ENCODE measurements at places on chromosomes 16 and 17.
A peak's percentile ranks its signal among the peaks of the same experiment; 100 is the strongest.

- no peak for DNase-seq
Measured at GRCh38 chr17:20920095-20920814, 122.6 kb downstream of the USP22 start.

DNA sequence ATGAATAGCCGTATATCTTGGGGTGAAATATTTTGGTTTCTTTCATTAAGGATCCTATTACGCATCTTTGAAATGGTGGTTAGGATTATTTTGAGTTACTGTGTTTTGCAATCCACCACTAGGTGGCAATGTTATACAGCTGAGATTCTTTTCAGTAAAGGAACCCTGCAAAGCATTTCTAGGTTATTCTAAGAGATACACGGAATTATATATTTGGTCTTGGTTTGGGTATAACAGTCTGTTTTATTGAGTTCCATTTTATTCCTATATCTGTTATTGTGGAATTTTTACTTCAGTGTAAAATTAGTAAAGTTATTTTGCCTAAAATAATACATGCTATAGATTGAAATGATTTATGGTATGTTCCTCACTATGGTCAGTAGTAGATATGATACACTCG is 62.9 kb upstream of the CPHXL start:
- DNase-seq, result no peak

DNA sequence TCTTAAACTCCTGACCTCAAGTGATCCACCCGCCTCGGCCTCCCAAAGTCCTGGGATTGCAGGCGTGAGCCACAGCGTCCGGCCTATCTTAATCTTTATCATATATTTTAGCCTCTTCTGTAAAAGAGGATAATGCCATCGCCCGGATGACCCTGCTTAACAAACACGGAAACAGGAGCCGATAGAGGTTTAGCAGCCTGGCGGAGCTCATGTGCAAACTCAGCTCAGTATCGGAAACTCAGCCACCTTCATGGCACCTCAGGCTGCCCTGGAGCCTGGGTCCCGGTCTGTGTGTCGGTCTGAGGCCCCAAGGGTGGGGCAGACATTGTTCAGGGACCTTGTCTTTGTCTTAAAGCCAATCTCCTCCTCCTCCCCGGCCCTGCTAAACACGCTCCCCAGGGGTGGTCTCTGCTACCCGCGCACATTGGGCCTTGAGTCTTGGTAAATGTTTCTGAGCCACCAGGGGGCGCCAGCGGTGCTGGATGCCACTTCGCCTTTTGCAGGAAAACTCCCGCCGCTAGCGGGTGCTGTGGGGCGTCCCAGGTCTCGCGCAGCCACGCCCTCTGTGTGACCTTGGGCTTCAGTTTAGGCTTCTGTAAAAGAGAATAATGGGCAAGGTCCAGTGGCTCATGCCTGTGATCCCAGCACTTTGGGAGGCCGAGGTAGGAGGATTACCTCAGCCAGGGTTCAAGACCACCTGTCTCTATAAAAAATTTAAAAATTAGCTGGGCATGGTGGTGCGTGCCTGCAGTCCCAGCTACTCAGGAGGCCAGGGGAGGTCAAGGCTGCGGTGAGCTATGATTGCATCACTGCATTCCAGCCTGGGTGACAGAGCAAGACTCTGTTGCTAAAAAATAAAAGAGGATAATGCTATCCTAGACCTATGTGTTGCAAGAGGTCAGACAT is 2.7 kb downstream of the CETP start:
- peak; percentile 67 for DNase-seq

DNA sequence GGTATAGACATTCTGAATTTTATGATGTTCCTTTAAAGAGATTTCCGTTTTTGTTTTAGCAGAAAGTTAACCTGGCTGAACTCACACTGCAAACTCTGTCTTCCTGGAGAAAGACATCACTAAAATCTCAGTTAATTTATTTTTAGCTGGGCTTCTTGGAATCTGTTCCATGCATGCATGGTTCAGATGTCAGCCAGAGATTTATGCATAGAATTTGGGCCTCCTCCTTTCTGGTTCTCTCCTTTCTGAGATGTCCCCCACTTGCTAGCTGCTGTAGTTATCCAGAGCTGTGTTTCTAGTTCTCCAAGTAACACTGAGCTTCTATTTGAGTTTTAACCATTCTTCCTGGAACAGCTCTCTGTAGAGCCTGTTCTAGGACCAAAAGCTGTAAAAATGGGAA is 77.3 kb upstream of the TANC2 start:
- no peak for DNase-seq

- no peak for DNase-seq
Measured at GRCh38 chr16:79288066-79288465, 312.5 kb downstream of the MAF start.

DNA sequence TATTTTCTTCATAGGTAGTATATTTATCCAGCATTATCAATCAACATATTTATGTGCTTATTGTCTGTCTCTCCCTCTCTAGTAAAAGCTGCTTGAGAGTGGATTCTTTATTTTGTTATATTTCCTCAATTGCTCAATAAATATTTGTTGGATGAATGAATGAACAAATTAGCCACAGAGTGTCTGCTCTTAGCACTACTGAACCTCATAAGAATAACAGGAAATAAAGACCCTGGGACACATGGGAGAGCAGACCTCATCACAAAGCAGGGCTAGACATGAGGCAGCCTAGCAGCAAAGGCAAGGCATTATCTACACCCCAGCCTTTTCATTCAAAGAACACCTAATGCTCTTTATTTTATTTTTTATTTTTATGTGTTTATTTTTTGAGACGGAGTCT is 34.9 kb upstream of the TANC2 start:
- DNase-seq, result no peak

DNA sequence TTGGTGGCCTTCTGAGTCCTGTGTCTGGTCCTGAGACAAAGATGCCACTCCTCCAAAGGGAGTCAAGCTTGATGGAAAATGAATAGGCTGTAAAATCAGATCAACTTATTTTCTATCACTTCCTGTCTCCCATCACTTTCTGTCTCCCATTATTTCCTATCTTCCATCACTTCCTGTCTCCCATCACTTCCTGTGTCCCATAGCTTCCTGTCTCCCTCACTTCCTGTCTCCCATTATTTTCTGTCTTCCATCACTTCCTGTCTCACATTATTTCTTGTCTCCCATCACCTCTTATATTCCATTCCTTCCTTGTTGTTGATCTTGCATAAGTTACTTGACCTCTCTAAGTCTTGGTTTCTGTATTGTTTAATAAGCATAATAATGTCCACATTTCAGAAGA is 418.5 kb upstream of the EEF2KMT start:
- no peak for DNase-seq

DNA sequence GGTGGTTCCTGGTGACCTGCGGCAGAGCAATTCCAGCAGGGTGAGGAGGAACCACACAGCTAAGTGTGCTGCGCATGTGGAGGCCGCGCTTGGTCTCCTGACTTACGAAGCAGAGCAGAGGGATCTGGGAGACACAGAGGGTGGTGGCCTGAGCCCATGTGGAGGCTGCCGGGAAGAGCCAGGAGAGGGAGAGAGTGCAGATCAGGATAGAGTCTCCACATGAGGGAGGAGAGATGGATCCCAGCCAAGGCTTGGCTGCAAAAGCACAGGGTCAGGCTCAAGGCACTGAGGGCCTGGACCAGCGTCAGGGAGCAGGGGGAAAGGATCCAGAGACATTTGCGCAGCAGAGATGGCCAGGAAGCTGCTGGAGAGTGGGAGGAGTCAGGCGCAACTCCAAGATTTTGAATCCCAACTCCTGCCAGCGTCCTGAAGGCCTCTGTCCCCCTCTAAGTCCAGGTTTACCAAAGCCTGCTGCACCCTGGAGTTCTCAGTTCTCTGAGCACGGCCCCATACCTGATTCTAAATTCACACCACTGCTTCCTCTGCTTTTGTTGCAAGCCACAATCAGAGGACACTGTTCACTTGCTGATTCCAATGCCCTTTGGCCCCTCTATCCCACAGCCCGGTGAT is 11.3 kb upstream of the MLLT6 start:
- DNase-seq, result peak; percentile 54

DNA sequence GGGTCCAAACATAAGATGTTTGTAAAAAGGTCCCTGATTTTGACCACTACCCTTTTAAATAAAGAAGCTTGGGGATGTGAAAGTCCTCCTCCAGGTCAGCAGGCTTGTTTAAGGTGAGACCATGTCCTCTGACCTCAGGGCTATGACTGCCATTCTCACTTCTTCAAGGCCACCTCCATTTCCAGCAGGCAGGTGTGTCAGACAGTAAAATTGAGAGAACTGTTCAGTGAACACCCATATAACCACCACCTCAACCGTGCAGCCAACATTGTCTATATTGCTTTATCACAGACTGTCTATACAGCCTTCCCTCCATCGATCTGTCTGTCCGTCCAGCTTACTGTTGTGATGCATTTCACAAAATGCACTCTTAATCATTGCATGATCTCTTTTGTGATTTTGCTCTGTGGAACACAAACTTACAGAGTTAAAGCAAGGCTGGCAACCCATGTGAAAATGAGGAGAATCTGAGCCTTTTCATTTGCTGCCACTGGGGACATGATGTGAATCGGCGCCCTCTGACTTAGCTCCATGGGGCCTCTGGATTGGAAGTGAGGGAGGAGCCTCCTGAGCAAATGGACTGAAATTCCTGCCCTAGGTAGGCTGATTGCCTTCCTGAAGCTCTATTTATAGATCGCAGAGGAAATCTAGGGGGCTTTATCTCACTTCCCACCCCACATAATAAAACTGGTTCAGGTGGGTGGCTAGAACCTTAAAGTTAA is 53.8 kb downstream of the ZNRF1 start:
- no peak for DNase-seq

DNA sequence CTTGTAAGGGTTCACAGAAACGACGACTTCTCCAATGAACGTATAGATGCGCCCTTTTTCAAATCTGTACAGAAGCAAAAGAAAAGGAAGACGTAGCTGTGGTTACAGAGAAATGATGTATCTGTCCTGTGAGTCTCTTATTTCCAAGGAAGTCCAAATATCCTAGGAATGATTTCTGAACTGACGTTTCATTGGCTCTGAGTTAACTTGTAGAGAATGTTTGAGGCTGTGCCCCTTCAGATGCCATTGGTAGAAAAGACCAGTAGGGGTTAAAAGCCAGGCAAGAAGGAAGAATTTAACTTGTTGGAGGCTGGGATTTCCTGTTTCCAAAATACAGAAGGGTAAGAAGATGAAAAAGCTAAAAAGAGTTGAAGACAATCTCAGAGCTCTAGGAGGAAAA is 96.2 kb downstream of the MYO1D start:
- no peak for DNase-seq

DNA sequence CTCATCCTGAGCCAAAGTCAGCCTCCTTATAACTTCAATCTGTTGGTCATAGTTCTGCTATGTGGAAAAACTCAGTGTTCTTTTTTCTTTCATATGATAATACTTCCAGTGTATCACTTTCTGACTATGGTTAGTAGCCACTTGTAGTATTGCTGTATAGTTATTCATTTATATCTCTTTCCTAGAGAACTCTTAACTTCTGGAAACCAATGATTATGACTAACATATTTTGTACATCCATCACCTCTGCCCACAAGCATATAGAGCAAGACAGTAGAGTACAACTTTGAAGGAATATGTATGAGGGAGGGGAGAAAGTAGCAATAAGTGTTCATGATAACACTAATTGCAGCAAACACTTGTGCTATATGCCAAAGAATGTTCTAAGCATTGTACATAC is 38.6 kb downstream of the COX10 start:
- no peak for DNase-seq

GRCh38 chr16:8853150-8853549 is 15.7 kb downstream of the CARHSP1 start:
- no peak for DNase-seq

DNA sequence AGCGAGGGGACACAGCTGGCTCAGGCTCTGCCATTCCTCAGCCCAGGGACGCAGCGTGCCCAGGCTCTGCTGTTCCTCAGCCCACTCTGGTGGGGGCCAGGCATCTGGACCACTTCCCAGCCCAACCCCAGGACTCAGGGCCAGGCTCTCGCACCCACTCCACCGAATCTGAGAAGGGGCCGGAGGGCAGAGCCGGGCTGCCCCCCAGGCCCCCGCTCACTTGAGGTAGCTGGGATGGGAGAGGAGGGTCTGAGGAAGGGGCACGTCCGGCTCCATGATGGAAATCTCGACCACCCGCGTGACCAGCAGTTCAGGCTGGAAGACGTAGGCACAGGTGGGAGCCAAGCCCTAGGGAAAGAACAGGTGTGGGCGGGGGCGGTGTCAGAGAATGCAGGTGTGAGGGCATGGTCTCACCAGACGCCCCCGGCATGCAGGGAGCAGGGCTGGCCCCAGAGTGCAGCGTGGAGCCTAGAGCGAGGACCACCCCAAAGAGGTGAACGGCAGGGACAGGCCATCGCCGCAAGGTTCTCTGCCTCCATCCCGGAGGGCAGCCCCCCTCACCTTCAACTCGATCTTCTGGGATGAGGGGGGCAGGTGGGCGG is 4.9 kb downstream of the PGAP6 start:
- no peak for DNase-seq

DNA sequence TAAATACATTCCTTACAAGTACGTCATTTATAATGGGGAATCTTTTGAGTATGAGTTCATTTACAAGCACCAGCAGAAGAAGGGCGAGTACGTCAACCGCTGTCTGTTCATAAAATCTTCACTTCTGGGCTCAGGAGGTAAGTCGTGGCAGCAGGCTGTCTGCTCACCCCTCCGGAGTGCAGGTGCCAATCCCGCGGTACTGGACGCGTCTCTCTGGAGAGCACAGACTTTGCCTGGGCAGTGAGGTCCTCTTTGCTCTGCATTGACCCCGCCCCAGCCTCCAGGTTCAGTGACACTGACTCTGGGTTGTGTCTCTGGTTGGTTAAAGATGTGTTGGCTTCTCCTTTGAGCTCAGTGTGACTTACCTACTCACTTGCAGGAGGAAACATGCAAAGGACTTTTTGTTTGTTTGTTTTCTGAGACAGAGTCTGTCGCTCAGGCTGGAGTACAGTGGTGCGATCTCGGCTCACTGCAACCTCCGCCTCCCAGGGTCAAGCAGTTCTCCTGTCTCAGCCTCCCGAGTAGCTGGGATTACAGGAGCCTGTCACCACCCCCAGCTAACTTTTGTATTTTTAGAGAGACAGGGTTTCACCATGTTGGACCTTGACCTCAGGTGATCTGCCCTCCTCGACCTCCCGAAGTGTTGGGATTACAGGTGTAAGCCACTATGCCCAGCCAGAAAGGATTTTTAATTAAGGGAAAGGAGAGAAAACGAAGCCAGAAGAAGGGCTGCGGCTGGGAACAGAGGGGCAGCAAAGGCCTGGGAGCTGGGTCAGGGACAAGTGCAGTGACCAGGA is 31.2 kb downstream of the RNF213 start:
- DNase-seq, result no peak

DNA sequence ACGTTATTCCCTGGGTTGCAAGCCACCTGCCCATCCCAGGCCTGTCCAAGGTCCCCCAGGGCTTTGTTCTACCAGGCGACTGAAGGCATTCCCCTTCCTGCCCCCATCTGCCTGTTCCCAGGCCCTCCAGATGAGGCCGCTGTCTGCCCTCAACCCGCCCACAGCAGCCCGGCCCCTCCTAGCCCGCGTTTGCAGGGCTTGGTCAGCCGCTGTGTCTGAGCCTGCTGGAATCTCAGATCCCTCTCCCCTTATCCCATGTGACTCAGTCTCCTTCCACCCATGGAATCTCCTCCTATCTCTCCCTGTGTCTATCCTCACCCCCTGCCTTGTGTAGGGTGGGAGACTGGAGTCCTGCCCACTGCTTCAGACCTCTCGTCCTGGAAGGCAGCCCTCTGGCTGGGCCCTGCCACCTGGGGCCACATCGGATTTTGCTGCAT is 186.0 kb upstream of the TNRC6C start:
- DNase-seq, result no peak
